ENCODE measurements at places on chromosomes 11 and 22. TPM values are rescaled to one million over a fixed set of nuclear protein-coding genes. Genes with fewer than 3 reads are reported as not detected.
A peak's percentile ranks its signal among the peaks of the same experiment; 100 is the strongest.

Gene OR51B4
- not detected for total RNA-seq

Gene GAS2
- 2.4 TPM for total RNA-seq

DNA sequence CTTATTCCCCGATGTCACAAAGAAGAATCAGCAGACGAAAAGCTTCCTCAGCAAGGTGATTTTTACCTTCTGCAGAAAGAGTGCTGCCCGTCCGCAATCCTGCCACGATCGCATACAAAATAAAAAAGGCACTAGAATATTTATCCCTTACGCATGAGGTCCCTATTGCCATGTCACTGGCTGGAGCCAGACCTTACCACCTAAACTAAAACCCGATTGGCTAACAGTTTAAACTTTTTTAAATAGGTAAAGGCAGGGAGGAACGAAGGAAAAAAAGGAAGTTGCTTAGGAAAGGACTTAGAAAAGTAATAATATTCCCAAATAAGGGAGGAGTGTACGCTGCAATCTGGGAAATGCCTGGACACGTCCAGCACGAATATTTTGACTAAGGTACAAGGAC is 21.2 kb upstream of the ALDH3B2 start:
- no peak for DNase-seq

DNA sequence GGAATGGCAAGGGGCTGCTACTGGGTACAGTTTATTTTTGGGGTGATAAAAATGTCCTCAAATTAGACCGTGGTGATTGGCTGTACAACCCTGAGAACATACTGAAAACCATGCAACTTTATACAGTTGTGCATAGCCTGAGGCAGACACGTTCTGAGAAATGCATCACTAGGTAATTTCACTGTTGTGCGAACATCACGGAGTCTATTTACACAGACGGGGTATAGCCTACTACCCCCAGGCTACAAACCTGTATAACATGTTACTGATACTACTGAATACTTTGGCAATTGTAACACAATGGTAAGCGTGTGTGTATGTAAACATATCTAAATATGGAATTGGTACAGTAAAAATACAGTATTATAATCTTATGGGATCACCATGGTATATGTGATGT is 23.6 kb downstream of the NARS2 start:
- DNase-seq = no peak

DNA sequence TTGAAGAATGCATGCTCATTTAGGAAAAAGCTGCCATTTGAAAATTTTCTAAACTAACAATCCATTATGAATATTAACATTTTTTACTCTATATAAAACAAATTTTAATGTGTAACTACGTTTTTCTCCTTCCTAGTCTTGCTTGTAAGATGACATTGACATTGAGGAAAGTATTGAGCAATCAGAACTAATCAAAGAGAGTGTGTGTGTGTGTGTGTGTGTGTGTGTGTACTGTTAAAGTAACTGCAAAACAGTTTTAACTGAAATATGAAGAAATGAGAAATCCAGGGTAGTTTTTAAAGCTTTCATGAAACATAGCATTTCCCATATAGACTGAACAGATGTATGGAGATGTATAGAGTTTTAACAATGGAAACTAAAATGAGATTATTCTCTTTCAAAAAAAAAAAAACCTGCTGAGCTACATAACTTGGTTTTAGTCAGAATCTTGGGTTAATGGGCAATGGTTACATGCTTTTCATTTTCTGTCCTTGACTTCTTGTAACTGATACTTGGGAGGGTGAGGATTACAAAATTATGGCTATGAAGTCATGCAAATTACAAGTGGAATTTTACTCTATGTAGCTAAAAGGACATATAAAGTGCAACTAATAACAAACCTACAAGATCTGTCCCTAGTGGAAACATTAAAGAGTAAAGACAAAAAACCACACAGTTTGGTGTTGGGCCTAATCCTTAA is 2.0 kb downstream of the PDGFD start:
- no peak for DNase-seq

- DNase-seq = peak; percentile 8
Measured at GRCh38 chr22:37178350-37179125, 9.5 kb downstream of the C1QTNF6 start.

GRCh38 chr11:131025421-131026125 is 109.3 kb upstream of the SNX19 start:
- no peak for DNase-seq

GRCh38 chr11:56340289-56340688 is 5.5 kb upstream of the OR8K1 start:
- no peak for DNase-seq

DNA sequence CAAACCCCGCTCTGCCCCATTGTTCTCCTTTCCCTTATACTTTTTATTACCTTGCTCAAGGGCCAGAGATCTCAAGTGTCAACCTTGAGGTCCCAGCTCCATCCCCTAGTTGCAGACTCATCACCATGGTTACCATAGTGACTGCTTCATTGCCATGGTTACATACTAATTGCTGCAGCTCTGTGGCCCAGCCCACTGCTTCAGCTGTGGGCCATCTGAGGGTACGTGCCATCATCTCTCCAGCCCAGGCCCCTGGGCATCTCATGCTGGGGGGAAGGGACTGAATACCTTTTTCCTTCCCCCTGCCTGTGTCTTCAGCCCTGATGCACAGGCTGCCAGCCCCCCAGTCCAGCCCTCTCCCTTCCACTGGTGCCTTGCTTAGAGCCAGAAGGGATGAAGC is 22.2 kb downstream of the TREH start:
- DNase-seq = no peak
